T-helper 9 cell (primary cell): ENCODE measurements at places on chromosomes 1 and 21.

- DNase-seq: no peak
These were observed 23.7 kb upstream of the EPHA8 start for GRCh38 chr1:22539510-22540118.

GRCh38 chr1:178120088-178120487, 26.2 kb downstream of the RASAL2 start:
- DNase-seq: no peak

- DNase-seq: no peak
These were observed 76.7 kb upstream of the GPR88 start for GRCh38 chr1:100461222-100461621.

GRCh38 chr1:66729523-66729922, 22.7 kb upstream of the DYNLT5 start:
- DNase-seq: no peak

DNA sequence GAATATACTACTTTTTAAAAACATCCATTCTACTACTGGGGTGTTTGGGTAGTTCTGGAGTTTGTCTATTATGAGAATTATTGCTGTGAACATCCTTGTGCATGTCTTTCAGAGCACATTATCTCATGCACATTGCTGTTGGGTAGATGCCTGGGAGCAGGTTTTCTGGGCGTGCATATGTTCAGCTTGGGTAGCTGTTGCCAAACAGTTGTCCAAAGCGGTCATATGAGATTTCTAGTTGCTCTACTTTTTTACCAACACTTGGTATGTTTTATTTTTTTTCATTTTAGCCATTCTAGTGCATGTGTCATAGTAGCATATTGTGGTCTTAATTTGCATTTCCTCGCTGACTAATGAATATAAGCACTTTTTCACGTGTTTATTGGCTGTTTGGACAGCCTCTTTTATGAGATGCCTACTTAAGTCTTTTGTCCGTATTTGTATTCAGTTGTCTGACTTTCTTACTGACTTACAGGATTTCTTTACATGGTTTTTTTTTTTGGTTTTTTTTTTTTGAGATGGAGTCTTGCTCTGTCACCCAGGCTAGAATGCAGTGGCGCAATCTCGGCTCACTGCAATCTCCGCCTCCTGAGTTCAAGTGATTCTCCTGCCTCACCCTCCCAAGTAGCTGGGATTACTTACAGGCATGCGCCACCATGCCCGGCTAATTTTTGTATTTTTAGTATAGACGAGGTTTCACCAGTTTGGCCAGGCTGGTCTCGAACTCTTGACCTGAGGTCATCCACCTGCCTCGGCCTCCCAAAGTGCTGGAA, 18.1 kb downstream of the ZDHHC18 start:
- no peak for DNase-seq

DNA sequence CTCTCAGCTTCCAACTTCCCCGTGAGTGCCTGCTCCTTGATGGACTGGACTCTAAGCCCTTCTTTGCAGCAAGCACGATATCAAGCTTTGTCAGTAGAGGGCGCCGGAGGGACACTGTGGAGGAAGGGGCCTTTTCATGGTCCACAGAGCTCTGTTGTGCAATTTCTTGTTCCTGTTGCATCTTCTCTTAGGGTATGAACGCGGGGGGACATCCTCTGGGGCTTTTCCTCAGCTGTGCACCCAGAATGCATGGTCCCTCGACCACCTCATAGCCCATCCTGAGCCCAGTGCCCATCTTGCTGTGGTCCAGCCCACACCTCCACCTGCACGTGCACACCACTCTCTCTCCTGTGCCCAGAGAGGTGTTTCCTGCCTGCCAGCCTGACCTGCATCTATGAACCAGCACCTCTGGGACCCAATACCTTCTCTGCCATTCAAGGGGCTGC, 556.8 kb downstream of the PTPRU start:
- peak; percentile 42 for DNase-seq

DNA sequence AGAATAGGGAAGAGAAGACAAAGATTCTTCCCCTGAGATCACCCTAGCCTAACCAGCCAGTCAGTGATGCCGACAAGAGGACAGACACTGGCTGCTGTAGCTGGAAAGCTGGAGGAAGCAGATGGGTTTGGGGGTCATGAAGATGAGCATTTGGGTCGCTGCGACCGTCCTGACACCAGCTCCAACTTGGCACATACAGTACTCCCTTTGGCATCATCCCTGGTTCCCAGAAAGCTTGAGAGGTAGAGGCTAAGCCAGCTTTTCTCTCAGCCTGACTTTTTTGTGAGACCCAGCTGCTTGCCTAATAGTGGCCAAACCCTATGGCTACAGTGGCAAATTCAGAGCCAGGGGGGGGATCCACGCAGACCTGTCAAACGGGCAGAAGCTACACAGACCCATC, 43.0 kb upstream of the IKBKE start:
- no peak for DNase-seq

DNA sequence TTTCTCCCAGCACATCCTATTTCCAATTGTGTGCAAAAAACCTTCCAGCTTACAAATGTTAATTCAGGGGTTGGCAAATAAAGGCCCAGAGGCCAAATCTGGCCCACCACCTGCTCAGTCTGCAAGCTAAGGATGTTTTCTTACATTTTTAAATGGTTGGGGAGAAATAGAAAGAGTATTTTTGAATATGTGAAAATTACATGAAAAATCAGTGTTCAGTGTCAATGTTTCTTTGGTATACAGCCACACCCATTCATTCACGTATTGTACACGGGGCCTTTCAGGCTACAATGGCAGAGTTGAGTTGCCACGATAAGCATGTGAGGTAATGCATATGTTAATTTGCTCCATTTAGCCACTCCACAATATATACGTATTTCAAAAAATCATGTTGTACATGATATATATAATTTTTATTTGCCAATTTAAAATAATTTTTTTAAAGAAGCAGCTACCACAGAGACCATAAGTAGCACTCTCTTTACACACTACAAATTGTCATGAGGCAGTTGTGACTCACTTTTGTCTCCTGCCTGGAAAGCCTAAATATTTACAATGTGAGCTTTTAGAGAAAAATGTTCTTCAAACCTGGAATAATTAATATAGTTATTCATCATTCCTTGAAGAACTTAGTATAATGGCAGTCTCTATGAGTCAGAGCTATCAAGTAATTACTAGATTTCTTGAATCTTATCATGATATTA, 189.6 kb downstream of the SMYD3 start:
- no peak for DNase-seq

DNA sequence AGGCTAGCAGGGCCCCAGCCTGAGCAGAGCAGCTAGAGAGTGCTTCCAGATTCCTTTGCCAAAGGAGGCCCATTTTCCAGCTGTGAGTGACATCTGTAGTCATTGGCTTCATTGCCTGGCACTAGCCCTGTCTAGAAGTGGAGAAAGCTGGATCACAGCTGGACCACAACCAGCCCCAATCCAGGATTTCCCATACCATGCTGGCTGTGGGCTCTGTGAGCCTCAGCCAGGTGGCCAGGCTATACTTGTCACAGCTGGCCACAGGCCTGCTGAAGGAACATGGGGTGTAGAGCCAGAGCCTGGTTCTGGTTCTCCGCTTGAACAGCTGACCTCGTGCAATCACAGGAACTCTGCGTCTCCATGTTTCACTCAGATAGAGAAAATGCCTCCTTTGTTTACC, 36.6 kb downstream of the RIMKLA start:
- DNase-seq: no peak

GRCh38 chr1:112706505-112707220, at the start of gene RHOC:
TSS of gene RHOC (minus strand) at chr1:112707127. CDS start at chr1:112703799, 3,328 bp downstream.
- DNase-seq: peak; percentile 33

GRCh38 chr1:25774921-25775771, 24.8 kb upstream of the SELENON start:
- DNase-seq: peak; percentile 67

DNA sequence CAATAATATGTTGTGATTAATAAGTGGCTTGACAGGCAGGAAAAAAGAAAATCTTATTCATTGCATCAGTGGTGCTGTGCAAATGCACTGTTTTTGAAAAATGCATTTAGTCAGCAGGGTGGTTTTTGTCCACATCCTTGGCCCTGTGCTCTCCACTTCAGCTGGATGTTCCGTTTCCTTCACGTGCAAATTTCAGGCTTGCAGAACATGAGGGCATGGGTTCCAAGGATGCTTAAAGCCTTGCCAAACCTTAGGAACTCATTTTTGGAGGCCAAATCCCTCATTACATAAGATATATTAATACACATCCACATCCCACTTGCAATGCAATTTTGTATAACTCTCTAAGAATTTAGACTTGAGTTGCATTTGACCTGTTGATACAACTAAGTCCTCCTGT, 410.1 kb downstream of the PRDM2 start:
- no peak for DNase-seq

- no peak for DNase-seq
These were observed 671.9 kb downstream of the BRINP3 start for GRCh38 chr1:189805735-189806134.

DNA sequence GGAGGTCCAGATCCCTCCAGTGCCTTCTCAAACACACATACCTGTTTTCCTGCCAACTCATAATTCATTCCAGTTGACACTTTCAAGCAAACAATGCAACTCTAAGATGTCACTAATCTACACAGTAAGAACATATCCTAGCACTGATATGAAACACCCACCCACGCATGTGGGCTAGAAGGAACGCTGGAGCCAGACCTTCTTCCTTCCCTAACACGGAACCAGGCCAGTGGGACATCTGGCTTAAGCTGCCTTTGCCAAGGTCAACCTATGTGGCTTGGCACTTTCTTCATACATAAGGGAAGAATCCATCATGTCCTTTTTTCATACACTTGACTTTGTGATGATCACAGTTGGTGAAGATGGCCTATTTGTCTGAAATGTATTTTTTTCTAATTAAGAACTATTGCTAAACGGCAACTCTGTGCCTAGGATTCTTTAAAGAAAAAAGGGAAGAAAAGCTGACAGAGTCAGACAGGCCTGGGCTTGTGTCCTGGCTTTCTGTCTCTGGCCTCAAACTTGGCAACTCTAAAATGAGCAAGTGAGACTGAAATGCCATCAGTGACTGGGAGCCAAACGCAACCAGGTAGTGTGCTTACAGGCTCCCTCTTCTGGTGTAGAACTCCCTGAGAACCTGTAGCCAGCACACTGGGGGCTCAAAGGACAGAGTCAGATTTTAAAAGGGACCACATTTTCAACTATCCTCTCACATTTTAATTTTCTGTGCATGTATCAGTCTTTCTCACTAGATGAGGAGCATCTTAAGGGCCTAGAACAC, 92.6 kb upstream of the BEND5 start:
- DNase-seq: no peak

- DNase-seq: no peak
These were observed 151.6 kb downstream of the SDCCAG8 start for GRCh38 chr1:243407284-243408018.
